Stimulated activated CD8-positive, alpha-beta memory T cell treated with anti-CD3 and anti-CD28 coated beads, Interleukin-15, amount 100 ng/mL, for 24 hours (primary cell): ENCODE measurements at places on chromosomes 7 and 10.

- DNase-seq = no peak
These were observed 161.6 kb downstream of the JMJD1C start for GRCh38 chr10:63304146-63304545.

DNA sequence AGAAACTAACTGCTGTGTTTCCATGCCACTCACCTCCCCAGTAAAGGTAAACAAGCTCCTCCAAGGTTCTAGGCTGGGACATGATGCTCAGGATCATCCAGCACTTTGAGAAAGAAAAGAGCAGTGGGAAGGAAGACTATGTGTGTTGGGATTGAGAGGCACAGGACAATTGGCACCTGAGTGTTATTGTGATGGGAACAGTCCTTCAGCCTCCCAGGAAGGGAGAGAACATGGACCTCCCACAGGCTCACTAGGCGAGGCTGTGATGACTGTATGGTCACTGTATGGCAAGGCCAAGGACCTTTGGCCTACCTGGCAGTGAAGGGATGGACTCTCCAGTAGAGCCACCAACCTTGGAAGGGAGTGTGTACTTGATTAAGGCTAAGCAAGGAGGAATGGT, 123.2 kb upstream of the UNC5B start:
- no peak for DNase-seq

DNA sequence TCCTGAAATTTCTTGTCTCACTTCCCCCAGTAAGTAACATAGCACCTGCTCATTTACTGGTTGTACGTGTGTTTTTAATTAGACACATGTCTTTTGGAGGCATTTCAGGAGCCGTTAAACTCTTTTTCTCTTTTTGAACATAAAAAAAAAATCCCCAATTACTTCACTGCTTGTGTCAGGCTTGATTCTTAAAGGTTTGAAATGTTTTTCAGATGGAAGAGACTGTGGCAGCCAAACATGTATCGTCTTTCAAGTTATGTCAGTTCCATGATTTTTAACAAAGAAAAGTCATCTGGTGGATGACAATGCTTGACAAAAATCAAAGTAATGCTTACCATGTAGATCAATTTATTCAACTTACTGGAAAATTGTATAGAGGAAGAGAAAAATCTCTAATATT, 585.8 kb downstream of the GATA3 start:
- no peak for DNase-seq

GRCh38 chr10:128723631-128724205, 597.5 kb upstream of the MKI67 start:
- no peak for DNase-seq

DNA sequence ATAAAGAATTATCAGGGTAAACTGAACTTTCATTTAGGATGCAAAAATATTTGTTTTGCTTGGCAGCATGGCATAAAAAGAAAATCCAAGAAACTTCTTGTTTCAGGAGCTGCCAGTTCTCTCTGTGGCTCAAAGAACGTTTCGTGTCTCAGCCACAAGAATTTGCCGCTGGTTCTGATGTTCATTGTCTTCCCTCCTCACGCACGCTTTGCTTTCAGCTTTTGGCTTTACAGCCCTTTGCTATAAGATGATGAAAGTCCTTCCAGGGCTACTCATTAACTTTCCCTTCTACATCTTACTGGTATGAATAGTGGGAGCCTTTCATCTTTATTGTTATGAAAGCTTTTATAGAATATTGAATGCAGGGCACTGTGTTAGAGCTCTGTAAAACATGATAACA, 124.7 kb downstream of the BICC1 start:
- no peak for DNase-seq

GRCh38 chr10:98481404-98481945, 34.7 kb upstream of the HPS1 start:
- DNase-seq = no peak

DNA sequence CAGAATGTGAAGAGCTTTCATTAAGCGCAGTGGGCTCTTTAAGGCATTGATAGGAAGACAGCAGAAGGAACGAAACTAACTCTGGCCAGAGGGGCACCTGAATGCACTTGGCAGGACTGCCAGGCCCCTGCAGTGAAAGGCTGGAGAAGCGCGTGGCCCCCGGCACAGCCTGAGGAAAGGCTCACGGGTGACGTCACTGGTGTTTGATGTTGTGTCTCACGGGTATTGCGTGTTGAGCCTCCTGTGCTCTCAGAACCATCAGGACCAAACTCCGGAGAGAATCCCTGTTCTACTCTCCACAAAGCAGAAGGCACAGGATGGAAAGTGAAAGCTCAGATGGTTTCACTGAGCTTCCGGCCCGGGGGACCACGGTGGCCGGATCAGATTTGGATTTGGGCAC, 515.8 kb upstream of the FOXK1 start:
- DNase-seq = no peak

DNA sequence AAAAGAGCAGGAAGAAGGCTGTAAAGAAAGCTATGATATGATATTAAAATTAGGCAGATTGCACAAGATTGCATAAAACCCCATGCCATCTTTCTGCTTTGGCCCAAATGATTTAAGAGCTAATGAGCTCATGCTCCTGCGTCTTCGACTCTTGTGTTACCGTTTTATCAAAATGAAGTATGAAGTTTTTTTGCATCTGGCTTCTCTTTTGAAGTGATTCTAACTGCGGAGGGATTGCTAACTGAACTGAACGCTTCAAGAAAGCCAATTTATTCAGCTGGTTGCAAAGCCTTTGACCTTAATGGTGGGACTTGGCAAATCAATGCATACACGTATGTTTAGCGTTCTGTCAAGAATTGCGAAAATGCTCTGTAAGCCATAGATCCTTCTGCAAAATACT, 282.9 kb downstream of the TWIST1 start:
- no peak for DNase-seq
